A172 (cell line): ENCODE measurements at places on chromosomes 7 and 10. TPM values are rescaled to one million over a fixed set of nuclear protein-coding genes. Genes with fewer than 3 reads are reported as not detected.

Gene NCF1
- total RNA-seq, result not detected in 2 replicates

- DNase-seq, result no peak
Observed at GRCh38 chr10:116719804-116720203, 22.6 kb downstream of the HSPA12A start.

- no peak for DNase-seq
Observed at GRCh38 chr10:96390460-96390864, 31.7 kb upstream of the OPALIN start.

- DNase-seq, result no peak
Observed at GRCh38 chr10:91135113-91135512, 85.3 kb upstream of the PCGF5 start.

- DNase-seq, result no peak
Observed at GRCh38 chr7:8396294-8396693, 37.1 kb upstream of the NXPH1 start.

GRCh38 chr10:131131726-131132591, 179.6 kb downstream of the TCERG1L start:
- no peak for DNase-seq

DNA sequence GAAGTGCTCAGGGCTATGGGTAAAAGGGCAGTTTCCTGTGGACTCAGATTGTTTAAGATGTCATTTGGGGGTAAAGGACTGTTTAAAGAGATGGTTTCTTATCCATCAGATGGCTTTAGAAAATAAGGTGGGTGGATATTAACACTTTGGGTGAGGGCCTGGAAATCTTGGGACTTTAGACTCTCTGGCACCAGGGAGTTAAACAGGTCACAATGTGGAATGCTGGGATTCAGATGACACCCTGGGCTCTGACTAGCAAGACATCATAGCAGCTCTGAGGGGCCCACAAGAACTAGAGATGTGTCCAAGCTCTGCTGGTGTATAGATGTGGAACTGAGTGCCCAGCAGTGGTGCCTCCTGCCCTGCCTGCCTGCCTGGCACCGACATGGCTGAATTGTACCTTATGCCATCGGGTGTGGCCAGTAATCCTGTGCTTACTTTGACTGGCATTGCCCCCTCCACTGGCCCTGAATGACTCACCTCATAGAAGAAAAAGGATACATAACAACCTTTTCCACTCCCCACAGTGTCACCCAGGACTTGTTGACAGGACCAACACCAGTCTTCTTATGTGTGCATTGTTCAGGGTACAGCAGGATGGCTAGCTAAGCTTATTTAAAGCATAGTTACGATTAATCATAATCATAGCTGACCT, 100.0 kb upstream of the PRR15 start:
- DNase-seq, result no peak

GRCh38 chr7:153518201-153518984, 533.8 kb upstream of the DPP6 start:
- DNase-seq, result no peak

Gene SEMA4G
- total RNA-seq, result 0.05 TPM in 1 of 2 replicates, not detected in the other

Gene ASB10
- total RNA-seq, result not detected in 2 replicates

DNA sequence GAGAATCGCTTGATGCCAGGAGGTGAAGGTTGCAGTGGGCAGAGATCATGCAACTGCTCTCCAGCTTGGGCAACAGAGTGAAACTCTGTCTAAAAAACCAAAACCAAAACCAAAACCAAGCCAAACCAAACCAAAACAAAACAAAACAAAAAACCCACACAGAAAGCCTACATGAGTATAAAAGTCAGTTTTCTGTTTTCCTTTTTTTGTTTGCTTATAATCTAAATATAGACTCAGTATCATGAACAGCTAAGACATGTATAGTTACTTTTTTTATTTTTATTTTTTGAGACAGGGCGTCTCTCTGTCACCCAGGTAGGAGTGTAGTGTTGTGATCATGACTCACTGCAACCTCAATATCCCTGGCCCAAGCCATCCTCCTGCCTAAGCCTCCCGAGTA, 16.8 kb upstream of the MTPN start:
- DNase-seq, result no peak

DNA sequence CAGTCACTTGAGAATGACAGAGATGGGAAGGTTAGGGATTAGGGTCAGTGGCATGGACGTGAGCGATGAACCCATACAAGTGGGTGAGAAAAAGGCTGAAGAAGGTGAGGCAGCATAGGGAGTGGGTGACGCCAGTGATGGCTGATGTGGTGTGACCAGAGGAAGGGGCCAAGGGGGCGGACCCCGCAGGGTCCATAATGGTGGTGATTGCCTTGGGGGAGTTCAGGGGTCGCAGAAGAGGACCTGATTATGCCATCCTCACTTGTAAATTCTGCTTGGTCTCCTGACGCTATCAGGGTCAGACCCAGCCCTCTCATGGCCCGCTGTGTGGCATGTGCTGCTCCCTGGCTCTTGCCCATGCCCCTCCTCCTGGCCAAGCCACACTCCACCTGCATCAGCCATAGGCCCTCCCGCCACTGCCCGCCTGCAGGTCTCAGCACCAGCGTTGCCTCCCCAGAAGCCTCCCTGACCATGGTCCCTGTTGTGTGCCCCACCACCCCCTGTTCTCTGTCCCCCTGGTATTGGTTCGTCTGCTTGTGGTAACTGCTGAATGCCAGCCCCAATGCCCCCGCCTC, 235.7 kb downstream of the EBF3 start:
- DNase-seq, result no peak

Gene CALHM3
- 4.7 and 4.8 TPM in 2 replicates for total RNA-seq

DNA sequence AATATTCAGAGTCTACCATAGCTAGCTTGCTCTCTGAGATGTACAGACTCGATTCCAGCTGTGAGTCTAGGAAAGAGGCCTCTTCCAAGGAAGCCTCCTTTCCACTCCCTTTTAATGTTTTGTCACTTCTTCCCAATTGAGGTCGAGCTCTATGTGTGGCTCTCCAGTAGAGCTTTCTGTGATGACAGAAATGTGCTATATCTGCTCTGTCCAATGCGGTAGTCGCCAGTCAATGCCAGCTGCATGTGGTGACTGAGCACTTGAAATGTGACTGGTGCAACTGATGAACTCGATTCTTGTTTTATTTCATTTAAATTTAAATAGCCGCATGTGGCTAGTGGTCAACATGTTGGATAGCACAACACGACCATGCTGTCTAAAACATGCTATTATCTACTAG, 387.0 kb upstream of the NRP1 start:
- no peak for DNase-seq
